ENCODE measurements at places on chromosomes 12 and 14.

DNA sequence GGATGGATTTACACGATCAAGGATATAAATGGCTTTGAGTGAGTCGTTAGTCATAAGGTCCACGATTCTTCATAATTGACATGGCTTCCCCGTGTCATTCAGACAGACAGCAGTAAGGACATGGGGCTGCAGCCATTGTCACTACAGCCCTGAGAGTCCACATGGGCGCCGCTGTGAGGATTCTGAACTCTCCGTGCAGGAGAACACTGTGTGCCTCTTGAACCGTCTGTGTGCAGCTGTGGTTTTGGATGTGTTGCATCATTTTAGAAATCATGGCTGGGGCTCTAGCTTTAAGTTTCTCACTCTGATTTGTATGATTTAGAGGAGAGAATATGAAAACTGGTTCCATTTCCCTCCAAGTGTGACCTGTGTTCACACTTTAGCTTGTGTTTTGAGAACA lies 47.2 kb downstream of the NPAS3 start:
- DNase-seq, result no peak

DNA sequence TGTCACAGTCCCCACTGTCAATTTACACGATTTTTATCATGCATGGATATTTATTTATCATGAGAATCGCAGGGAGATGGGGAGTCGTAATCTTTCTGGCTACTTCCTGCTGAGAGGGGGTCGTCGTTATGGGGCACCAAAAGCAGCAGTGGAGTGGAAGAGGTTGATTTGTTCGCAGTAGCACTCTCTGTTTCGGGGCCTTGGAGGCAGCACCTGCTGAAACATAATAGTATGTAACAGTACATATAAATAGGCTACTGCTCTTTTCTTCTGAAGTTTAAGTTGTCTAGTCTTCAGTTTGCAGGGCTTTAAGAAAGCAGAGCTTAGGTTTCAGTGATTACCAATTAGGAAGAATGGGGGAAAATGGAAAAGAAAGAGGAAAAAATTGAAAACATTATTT lies 3.8 kb downstream of the SOAT2 start:
- DNase-seq, result no peak

DNA sequence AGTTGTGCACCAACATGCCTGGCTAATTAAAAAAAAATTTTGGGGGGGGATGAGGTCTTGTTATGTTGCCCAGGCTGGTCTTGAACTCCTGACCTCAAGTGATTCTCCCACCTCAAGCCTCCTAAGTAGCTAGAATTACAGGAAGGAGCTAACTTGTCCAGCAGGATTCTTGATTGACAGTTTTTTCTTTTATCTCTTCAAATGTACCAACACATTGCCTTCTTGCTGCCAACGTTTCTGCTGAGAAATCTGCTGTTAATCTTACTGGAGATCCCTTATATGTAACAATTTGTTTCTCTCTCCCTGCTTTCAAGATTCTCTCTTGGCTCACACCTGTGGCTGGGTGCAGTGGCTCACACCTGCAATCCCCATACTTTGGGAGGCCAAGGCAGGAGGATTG lies 22.4 kb upstream of the MARK3 start:
- DNase-seq, result no peak

DNA sequence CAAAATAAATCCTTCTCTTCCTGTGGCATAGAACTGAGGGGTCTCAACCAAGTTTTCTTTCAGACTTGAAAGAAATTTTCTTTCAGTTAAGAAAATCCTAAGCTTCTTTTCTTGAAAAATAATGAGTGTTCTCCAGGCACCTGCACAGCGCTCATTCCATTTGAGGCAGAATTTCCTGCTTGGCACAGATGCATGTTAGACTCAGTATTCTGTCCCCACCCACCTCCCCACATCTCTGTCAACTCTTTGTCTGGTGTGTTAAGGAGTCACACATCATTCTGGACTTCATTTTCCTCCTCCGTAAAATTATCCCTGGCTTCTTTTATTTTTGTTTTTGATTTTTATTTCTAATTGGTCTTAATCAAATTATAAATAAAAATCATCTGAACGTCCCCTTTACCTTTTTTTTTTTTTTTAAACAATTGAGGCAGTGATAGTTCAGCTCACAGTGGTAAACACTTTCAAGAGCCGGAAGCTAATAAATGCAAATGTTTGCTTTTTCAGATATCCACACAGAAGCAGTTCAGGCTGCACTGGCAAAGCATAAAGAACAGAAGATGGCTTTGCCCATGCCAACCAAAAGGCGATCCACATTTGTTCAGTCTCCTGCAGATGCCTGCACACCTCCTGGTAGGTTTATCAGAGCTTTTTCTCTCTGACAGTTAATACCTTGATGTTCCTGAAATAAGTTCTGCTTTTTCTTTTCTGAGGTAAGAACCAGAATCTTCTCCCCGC lies 104.0 kb upstream of the ATF1 start:
- DNase-seq, result no peak

GRCh38 chr14:67952381-67952780 lies 132.8 kb downstream of the RAD51B start:
- DNase-seq, result no peak

DNA sequence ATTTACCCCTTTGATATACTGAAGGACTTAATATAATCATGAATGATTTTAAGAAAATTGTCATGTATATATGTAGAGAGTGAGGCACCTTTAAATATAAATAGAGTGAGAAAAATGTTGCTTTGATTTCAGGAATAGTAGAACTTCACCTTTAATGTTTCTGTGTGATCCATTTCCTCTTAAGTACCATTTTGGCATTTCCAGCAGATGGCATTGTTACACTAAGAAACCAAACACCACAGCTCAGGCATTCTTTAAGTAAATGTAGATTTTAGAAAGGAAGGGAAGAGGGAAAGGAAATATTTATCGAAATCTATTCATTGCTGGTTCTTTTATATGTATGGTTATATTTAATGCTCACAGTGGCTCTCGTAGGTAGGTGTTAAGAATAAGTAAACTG lies 556.7 kb upstream of the FBXO33 start:
- DNase-seq, result peak; percentile 11

DNA sequence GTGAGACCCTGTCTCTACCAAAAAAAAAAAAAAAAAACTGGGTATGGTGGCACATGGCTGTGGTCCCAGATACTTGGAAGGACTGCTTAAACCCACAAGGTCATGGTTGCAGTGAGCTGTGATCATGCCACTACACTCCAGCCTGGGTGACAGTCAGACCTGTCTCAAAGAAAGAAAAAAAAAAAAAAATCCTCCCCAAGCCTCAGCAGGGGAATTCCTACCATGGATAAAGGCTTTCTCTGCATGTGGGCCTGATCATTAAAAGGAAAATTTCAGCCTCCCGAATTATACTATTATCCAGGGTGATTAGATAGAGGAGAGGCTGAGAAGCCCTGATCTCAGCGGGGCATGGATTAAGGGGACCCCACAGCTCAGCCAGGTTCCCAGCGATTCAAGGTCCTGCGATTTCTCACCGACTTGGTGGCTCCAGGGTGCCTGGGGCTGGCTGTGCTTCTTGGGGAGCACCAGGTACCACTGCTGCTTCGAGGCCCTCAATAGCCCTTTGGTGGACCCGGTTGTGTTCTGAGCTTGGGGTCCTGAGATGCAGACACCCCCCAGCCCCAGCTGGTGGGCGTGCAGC lies 5.6 kb downstream of the SH2B3 start:
- no peak for DNase-seq

GRCh38 chr14:77498984-77499527 lies 440 bp upstream of the ISM2 start:
- peak; percentile 21 for DNase-seq

DNA sequence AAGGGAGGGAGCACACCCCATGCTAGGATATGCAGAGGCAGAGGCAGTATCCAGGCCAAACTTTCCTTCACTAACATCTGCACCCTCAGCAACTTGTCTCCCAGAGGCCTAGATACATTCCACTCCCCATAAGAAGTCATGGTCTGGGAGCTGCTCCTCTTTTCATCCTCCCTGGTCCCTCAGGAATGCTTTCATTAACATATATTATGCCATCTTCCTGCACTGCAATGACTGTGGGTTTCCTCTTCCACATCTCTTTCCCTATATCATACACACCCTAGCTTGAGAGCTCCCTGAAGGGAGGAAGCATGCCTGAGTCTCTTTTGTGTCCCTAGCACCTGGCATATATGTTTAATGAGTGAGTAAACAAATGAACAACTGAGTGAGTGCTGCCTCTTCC lies 8.6 kb downstream of the DDN start:
- no peak for DNase-seq

DNA sequence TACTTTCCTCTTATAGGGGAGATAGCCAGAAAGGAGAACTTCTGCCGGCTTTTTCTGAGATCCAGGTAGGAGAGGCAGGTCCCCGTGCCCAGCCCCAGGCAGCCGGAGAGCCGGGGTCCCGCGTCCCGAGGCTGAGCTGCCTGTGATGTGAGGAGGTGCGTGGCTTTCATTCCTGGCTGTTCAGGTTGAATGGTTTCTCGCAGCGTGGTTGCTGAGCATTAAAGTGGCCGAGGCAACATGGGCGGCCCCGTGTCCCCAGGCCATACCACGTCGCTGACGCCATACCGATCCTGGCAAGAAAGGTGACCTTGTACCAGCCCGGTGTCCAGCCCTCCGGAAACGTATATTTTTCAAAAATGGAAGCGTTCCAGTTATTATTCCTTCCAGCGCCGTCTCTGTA lies 116.7 kb upstream of the MYL2 start:
- DNase-seq, result no peak

GRCh38 chr12:88627501-88627900 lies 47.2 kb upstream of the KITLG start:
- DNase-seq, result no peak

DNA sequence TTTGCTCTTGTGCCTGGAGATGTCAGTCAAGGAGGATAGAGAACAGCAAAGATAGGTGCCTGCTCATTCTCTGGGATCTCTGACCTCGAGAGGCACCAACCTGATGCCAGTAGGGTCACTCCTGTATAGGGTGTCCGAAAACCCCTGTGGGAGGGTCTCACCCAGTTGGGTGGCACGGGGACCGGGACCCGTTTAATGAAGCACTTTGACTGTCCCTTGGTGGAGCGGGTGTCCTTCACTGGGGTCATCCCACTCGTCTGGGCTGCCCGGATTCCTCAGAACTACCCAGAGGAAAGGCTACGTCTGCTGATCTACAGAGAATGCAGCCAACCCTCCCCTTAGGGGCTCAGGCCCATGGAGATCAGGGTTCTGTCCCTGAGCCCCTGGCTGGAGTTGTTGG lies 157.6 kb downstream of the CAPZA3 start:
- no peak for DNase-seq

DNA sequence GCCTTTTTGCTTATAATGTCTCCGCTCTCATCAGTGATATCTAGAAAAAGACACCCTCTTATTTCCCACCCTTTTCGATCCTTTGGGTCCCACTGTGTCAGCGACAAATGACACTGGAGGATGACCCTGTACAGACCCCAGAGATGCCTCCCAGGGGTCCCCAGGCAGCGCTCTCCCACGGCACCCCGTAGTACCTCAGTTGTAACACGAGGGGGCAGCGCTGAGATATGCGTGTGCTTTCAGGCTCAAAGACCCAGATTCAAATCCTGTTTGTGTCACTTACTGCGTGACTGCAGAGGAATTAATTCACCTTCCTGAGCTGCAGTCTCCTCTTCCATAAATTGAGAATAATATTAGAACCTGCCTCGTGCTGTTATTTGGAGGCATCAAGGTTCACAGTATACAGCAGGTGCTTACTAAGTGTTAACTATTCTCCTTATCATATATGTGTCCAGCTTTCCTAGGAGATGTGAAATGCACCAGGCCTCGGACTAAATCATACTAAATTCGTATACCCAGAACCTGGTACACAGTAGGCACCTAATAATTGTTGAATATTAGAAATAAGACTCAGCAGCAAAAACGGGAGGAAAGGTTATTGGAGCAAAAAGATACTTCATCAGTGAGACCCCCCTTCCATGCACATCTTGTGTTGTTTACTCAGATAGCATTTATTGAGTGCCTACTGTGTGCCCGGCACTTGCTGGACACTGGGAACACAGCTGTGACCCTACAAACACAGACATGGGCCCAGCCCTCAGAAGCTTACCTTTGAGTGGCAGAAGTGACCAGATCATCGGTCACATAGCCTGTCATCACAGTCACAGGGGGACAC lies 99.9 kb downstream of the PHETA1 start:
- peak; percentile 22 for DNase-seq

GRCh38 chr14:101196051-101196712 lies 292.7 kb upstream of the RTL1 start:
- DNase-seq, result no peak

DNA sequence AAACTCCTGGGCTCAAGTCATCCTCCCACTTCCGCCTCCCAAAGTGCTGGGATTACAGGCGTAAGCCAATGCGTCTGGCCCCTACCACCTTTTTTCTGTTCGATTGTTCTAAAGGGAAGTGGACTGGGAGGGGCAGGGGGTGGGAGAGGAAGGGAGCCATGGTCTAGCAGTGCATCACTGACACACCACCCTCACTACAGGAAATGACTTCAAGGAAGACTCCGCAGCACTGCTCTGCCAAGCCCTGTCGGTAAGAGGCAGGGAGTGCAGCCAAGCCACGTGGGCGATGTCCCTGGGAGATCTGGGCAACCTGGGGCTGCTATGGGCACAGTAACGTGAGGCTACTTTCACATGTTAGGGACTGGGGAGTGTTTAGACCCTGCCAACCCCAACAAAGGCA lies 18.0 kb downstream of the LRRC74A start:
- peak; percentile 61 for DNase-seq

GRCh38 chr12:69065775-69066174 lies 132.8 kb upstream of the CPM start:
- no peak for DNase-seq

DNA sequence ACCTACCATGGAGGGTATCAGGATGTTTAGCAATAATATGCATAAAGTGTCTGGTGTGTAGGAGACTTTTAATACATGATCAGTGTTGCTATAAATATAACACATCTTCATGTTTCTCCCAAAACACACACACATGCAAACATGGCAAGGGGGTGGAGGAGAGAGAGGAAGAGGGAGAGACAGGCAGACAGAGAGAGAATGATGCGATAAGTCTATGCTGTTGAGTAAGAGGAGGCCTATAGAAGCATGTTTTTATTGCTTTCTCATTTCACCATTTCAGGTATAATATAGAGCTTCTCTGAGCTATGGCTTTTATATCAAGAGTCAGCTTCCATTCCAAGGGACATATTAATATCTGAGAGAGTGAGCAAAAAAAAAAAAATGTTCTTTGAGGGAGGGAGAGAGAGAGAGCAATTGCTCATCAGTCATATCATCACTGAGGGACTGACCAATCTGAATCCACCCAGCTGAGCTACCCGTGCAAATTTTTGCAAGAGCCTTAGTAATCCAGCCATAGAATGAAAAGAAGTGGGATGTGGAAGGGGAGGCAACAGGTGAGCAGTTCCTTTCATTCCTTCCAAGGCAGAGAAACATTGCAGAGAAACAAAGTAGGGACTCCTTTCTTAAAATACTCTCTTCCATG lies 54.8 kb upstream of the RASSF8 start:
- DNase-seq, result no peak

Measured in endothelial cell (in vitro differentiated cells).